ENCODE measurements at places on chromosomes 3 and 15. TPM values are rescaled to one million over a fixed set of nuclear protein-coding genes. Genes with fewer than 3 reads are reported as not detected.
A peak's percentile ranks its signal among the peaks of the same experiment; 100 is the strongest.

GRCh38 chr15:48595981-48596380 is 49.5 kb downstream of the FBN1 start:
- H3K4me3 ChIP-seq: no peak overlapping the region
- H3K4me1 ChIP-seq: peaks cover 2% of the 10 kb centered on the region

DNA sequence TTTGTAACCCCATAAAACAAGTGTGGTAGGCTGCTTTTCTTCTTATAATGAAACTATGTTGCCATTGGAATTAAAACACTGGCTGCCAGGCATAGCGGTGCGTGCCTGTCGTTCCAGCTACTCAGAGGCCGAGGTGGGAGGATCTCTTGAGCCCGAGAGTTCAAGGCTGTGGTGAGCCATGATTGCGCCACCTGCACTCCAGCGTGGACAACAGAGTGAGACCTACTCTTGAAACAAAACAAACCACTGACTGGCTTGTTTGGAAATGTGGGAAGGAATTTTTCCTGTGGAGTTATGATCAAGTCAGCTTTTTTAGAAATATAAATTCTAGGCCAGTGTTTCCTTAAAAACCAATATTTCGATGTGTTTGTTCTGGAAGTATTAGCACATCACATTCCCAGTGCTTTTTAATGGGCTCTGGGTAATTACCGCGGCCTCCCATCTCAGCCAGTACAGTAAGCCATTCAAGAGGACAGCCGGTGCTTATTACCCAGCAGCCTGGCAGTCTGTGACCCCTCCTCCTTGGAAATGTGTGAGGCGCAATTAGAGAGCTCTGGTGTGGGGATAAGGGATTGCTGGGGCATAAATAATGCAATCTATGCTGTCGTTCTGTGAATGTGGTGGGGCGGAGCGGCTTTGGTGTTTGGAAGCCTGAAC is 58.3 kb upstream of the TRAK1 start:
- no peak overlapping the region for H3K4me3 ChIP-seq
- H3K27ac ChIP-seq: peak overlapping the region; percentile 79
- peaks cover 40% of the 10 kb centered on the region for H3K4me1 ChIP-seq
- no peak for DNase-seq
- no peaks in the 10 kb centered on the region for H3K27me3 ChIP-seq

DNA sequence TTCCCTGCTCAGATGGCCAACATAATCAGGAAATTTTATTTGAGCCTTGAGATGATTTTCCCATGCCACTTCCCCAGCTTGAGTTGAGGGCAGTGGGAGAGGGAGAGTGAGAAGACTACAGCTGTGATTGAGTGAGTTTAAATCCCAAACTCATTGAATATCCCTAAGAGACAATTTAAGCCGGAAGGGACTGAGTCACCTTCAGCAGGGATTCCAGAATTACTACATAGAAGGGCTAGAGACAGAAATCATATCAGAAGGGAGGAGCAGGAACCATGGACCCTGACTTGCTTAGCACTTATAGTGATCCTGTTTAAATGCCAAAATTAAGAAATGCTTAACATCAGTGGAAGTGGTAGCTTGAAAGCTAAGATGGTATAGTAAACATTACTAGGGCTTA is 312.2 kb upstream of the SLCO3A1 start:
- no peak for DNase-seq
- H3K4me1 ChIP-seq: peaks cover 7% of the 10 kb centered on the region
- no peak overlapping the region for H3K4me3 ChIP-seq
- no peaks in the 10 kb centered on the region for H3K36me3 ChIP-seq

DNA sequence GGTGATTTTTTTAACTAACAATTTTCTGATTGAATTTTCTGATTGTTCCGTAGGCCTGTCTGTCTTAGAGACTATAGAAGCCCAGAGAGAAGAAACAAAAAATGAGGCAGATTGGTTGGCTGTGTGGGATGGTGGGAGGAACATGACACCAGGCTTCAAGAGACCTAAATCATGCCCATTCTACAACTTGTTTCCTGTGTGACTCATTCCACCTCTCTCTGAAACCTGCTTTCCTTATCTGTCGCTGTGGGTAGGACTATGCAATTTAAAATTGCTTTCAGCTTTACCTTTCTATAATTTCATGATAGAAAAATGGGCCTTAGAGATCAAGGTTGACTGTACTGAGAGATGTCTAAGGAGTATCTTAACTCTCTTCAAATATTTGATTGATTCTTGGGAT is 44.5 kb downstream of the OXNAD1 start:
- no peak overlapping the region for H3K4me3 ChIP-seq
- no peaks in the 10 kb centered on the region for H3K27me3 ChIP-seq
- H3K36me3 ChIP-seq: peaks cover 4% of the 10 kb centered on the region

GRCh38 chr15:64209680-64210334 is 47.0 kb upstream of the PPIB start:
- DNase-seq: peak; percentile 66
- no peaks in the 10 kb centered on the region for H3K27me3 ChIP-seq
- no peak overlapping the region for H3K4me3 ChIP-seq
- no peaks in the 10 kb centered on the region for H3K4me1 ChIP-seq
- H3K27ac ChIP-seq: no peak overlapping the region

DNA sequence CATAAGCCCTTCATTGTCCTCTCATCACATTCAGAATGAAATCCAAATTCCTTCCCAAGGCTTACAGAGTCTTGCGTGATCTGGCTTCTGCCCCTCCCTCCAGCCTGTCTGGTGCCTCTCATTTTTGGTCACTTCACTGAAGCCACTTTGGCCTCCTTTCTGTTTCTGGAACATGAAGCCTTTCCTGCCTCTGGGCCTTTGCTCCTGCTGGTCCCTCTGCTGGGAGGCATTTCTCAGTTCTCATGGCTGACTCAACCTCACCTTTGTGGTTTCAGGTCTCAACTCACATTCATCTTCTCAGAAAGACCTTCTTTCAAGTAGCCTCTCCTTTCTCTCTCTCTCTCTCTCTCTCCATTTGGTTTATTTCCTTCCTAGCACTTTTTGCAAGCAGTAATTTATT is 43.9 kb upstream of the BHLHE40 start:
- no peak overlapping the region for H3K27ac ChIP-seq
- no peak for DNase-seq
- H3K4me1 ChIP-seq: no peaks in the 10 kb centered on the region

DNA sequence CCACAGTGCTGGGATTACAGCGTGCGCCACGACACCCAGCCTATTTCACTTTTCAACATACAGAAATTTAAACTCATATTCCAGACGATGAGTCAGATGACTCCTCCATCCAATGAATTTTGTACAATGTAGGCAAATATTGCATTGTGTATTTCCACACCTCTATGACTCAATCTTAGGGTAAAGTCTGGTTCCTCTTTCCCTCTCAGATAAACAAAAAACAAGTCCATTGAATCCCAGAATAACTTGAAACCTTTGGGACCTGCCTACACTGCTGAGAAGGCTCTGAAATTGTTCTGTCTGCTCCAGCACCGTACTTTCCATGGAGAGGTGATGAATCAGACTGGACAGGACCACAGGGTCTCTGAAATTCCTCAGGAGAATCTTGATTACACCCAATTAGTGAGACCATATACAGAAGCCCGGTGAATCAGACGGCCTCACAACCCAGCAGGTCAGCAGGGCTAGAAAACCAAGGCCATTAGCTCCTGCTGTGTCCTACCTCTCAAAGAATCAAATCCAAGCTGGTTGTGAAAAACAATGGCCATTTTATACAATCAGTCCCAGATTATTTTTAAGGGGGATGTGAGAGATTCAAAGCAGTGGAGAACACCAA is 112.6 kb downstream of the ERC2 start:
- no peak for DNase-seq
- no peaks in the 10 kb centered on the region for H3K27me3 ChIP-seq
- H3K27ac ChIP-seq: no peak overlapping the region
- H3K4me1 ChIP-seq: peaks cover 13% of the 10 kb centered on the region
- no peak overlapping the region for H3K4me3 ChIP-seq

DNA sequence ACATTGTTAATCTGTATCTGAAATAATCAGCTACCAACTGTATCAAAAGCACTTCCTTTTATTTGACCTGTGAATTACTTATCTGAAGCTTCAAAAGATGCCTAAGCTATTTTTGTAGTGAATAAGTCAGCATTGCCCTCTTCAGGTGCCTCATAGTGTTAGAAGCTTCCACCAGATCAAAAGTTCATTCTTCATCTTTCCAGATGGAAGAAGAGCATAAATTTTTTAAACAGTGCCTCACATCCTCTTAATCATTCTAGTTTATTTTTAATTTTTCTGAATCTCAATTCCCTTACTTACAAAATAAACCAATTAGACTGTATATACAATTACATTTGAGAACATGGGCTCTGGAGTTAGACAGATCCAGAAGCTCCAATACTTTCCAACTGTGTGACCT is 65.0 kb downstream of the MYO5A start:
- no peak overlapping the region for H3K27ac ChIP-seq
- H3K36me3 ChIP-seq: no peaks in the 10 kb centered on the region
- DNase-seq: no peak
- H3K4me3 ChIP-seq: no peak overlapping the region
- no peaks in the 10 kb centered on the region for H3K27me3 ChIP-seq

GRCh38 chr3:105449414-105449813 is 82.7 kb downstream of the ALCAM start:
- H3K4me1 ChIP-seq: peaks cover 20% of the 10 kb centered on the region
- no peaks in the 10 kb centered on the region for H3K27me3 ChIP-seq
- no peak for DNase-seq
- H3K36me3 ChIP-seq: no peaks in the 10 kb centered on the region
- H3K4me3 ChIP-seq: no peak overlapping the region
- no peak overlapping the region for H3K27ac ChIP-seq

DNA sequence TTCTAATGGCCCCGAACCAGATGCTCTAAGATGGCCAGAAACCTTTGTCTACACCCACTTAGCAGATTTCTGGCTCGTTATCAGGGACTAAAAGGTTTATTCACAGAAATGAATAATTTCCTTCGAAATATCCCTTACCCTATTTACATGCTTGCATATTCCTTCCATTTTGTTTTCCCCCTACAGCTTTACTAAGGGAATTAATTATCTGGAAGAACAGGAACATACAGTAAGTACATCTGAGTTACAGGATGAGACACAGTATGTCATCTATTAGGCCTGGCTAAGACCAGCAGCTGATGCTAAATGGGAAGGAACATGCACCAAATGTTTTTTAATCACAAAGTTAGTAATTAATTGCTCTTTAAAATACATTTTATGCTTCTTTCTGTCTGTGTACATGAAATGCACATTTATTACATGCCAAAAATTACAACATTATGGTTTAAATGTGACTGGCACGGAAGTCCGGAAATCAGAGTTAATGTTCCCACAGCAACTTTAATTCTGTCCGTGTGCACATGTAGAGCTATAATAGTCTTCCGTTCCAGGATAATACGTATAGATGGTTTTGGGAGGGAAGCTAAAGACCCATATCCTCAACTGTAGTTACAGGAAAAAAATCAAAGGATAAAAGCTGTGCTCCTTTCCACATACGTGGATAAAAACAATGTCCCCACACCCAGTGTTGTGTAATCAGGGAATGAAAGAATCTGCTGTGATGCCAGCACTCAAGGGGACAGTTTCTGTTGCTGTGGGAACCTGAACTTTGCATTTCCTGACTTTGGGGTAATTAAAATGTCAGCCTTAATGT is 82.0 kb downstream of the TIGIT start:
- peaks cover 17% of the 10 kb centered on the region for H3K4me1 ChIP-seq
- peaks cover 6% of the 10 kb centered on the region for H3K36me3 ChIP-seq
- H3K4me3 ChIP-seq: no peak overlapping the region
- DNase-seq: peak; percentile 52
- H3K27me3 ChIP-seq: no peaks in the 10 kb centered on the region

DNA sequence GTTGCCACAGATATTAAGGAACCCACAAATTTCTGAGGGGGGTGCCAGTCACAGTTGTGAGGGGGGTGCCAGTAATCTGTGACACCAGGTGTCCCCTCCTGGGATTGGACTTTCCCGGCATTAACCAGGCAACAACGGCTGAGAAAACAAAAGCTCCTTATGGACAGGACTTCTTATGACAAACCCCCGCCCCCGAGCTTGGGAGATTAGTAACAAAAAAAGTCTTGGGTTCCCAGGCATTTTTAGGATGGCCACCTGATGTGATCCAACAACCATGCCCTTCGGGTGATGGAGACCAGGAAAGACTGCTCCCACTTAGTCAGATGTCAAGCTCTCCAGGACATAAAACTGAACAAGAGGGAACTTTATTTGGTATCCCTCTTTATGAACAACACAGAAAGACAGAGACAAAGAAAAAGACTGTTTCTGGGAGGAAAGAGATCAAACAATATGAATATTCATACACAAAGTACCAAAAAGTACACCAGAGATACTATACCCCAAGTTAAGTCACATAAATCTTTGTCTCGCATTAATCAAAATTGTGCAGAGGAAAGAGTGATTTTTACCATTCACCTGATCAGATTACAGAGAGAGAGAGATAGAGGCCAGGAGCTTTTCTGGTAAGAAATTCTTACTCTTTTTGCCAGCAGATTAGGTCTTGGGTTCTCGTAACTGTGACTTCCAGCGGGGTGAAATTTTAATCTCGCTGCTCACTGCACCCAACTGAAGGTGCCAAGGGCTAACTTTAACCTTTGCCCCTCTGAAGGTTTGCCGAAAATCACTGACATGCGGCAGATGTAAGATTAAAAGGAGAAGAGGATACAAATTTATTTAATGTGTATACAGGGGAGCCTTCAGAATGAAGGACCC is 61.6 kb downstream of the OSTN start:
- no peak overlapping the region for H3K27ac ChIP-seq
- H3K27me3 ChIP-seq: no peaks in the 10 kb centered on the region
- no peak overlapping the region for H3K4me3 ChIP-seq
- H3K36me3 ChIP-seq: no peaks in the 10 kb centered on the region

DNA sequence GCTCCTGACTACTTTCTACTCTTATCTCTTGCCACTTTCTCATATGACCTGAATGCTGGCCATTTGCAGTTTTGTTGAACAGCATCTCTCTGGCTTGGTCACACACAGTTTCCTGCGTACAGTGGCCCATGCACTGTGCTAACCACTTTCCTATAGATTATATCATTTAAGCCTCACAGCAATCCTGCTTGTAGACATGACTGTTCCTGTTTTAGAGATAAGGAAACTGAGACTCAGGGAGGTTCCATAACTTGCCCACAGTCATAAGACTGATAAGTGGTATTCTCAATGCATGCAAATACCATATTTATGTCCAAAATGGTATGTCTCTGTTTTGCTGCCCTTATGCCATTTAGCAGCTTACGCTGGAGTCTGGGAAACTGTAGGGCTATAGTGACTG is 229.5 kb downstream of the NR1D2 start:
- no peak overlapping the region for H3K4me3 ChIP-seq
- no peaks in the 10 kb centered on the region for H3K4me1 ChIP-seq
- H3K27me3 ChIP-seq: no peaks in the 10 kb centered on the region
- H3K36me3 ChIP-seq: no peaks in the 10 kb centered on the region
- no peak overlapping the region for H3K27ac ChIP-seq

GRCh38 chr15:80567721-80568157 is 127.4 kb upstream of the ABHD17C start:
- peak; percentile 94 for DNase-seq
- H3K27ac ChIP-seq: no peak overlapping the region
- no peak overlapping the region for H3K4me3 ChIP-seq
- H3K4me1 ChIP-seq: peaks cover 8% of the 10 kb centered on the region
- peaks cover 22% of the 10 kb centered on the region for H3K27me3 ChIP-seq
- no peaks in the 10 kb centered on the region for H3K36me3 ChIP-seq

The FBXO40 gene
- 7.3 TPM for total RNA-seq

The MAP1A gene
- total RNA-seq: 30.6 TPM

The EXOG gene
- total RNA-seq: 5.0 TPM

The LRTM1 gene
- not detected for total RNA-seq

The LIPC gene
- total RNA-seq: not detected
